Activated CD4-positive, alpha-beta T cell treated with anti-CD3 and anti-CD28 coated beads, Interleukin-2, amount 50 U/mL, for 24 hours (primary cell): ENCODE measurements at places on chromosomes 16 and 17.
A peak's percentile ranks its signal among the peaks of the same experiment; 100 is the strongest.

DNA sequence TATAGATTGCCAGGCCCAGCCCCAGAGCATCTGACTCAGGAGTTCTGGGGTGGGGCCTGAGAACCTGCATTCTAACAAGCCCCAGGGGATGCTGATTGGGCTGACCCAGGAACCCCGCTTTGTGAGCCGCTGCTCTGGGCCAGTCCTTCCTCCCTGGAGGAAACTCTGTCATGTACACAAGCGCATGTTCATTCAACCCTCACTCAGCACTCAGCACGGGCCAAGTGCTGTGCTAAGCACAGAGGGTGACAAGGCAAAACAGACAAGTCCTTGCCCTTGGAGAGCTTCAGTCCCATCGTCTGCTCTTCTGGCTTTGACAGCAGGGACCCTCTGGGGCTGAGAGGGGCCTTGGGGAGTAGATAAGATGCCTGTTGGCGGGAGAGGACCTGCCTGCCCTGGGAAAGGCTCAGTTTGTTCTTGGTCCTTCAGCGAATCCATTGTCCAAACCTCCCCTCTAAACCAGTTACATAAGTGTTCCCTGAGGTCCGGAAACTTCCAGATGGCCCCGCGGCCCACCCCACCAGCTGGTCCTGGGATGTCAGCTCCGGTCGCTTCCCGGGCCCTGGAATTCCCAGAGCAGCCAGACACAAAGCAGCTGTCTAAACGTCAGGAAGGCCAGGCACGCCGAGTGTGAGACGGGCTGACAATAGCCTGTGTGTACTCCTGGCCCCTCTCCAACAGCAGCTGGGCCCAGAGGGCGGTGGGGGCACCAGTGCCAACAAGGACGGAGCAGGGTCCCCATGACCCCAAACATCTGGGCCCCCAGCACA is 88.8 kb downstream of the ZDHHC7 start:
- no peak for DNase-seq

DNA sequence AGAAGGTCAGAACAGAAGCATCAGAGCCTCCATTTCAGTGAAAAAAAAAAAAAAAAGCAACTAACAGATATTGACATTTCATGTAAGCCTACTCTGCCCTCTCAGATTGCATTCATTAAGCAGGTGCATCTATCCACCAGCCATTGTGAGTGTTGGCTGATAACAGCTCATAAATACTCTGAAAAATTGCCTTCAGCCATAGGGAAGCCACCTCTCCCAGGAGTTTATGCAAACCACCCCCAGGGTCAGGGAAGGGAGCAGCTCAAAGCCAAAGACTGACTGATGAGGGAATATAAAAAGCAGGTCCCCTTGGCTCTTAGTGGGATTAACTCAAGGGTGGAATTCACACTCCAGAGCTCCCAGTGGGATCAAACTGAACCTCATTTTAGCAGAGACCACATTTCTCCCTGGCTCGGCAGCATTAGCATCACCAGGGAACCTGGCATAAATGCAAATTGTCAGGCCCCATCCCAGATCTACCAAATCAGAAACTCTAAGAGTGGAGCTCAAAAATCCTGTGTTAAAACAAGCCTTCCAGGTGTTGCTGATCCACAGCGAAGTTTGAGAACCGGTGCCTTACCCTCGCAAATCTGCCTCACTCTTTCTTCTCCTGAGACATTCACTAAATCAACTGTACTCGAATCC is 14.2 kb downstream of the APOH start:
- no peak for DNase-seq

GRCh38 chr17:58249270-58250133 is 11.1 kb downstream of the LPO start:
- DNase-seq, result peak; percentile 70

DNA sequence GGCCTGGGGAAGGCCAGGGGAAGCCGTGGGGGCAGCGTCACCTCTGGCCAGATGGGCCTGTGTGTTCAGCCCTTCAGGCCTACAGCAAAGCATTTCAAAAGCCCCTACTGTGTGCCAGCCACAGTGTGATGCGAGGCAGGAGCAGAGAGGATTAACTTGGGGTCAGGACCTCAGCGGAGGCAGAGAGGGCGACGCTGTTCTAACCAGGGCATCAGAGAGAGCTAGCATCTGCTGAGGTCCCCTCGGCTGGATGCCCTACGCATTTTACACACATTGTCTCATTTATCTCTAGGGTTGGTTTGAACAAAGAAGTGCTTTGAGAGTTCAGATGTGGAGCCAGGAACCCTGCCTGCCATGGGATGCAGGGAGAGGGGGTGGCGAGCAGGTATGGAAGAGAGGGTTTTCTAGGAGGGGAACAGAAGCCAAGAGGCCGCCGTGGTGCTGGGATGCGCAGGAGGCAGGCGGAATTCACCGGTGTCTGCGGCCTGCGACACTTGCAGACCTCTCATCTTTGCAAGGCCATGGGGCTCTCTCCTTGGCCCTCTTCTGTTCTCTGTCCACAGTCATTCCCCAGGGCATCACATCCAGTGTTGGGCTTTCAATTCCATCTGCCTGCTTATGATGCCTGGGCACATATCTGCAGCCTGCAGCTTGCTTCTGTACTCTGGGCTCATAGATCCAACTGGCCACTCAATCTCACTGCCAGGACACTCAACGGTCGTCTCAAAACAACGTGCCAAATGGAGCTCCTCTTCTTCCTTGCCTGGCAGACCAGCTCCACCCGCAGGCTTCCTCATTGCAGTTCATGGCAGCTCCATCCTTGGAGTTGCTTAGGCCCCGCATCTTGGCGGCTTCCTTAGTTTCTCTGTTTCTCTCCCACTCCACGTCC is 8.1 kb upstream of the NKD1 start:
- DNase-seq, result no peak

DNA sequence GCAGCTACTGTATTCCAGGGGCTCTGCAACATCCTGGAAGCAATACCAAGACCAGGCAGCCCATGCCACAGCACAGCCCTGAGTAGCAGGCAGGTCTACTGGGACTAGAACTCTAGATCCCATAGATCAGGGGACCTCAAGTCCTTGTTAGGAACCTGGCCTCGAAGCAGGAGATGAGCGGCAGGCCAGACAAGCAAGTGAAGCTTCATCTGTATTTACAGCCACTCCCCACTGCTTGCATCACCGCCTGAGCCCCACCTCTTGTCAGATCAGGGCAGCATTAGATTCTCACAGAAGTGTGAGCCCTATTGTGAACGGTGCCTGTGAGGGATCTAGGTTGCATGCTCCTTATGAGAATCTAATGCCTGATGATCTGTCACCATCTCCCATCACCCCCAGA is 295.7 kb upstream of the TNRC6C start:
- DNase-seq, result no peak

DNA sequence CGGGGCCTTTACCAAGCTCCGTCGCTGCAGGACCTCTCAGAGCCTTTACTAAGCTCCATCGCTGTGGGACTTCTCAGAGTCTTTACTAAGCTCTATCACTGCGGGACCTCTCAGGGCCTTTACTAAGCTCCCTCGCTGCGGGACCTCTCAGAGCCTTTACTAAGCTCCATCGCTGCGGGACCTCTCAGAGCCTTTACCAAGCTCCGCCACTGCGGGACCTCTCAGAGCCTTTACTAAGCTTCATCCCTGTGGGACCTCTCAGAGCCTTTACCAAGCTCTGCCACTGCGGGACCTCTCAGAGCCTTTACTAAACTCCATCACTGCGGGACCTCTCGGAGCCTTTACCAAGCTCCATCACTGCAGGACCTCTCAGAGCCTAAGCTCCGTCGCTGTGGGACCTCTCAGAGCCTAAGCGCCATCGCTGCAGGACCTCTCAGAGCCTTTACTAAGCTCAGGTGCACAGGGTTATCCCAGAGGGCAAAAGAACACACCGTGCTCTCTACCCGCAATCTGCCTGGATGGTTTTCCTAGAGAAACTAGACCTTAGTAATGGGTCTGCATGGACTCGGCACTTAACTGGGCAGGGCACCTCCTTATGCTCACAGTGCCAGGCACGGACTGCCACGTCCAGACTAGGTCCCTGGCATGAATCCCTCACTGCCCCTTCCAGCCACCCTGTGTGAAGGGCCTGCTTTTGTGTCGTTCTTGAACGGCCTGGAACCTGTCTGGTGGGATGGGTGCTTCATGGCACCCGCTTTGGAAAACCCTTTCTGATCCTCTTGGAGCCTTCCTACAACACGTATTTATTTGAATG is 69.2 kb upstream of the DOC2B start:
- DNase-seq, result no peak

DNA sequence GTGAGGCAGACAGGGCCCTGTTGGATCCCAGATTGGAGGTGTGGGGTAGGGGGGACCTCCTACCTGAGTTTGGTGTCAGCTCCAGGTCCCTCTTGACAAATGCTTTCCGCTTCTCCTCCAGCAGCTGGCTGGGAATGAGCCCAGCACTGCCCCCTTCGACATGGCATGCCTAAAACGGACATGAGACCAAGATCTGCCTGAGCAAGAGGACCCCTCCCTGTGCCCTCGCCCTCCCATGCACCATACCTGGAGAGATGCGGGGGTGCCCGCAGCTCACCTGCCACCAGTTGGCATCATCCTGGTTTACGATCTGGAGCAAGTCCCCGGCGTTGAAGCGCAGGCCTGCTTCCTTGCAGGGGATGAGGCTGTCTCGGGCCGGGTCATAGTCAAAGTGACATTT is 26.2 kb downstream of the MPP2 start:
- DNase-seq, result no peak

GRCh38 chr17:37608351-37609169 is 658 bp downstream of the SYNRG start:
- DNase-seq, result no peak

- no peak for DNase-seq
Measured at GRCh38 chr17:40607641-40608040, 40.0 kb downstream of the SMARCE1 start.

GRCh38 chr16:58842156-58842555 is 108.0 kb upstream of the GOT2 start:
- DNase-seq, result no peak

GRCh38 chr16:4028144-4028543 is 88.1 kb downstream of the ADCY9 start:
- DNase-seq, result no peak

GRCh38 chr16:55836158-55836611 is 3.3 kb upstream of the CES1 start:
- DNase-seq, result no peak

DNA sequence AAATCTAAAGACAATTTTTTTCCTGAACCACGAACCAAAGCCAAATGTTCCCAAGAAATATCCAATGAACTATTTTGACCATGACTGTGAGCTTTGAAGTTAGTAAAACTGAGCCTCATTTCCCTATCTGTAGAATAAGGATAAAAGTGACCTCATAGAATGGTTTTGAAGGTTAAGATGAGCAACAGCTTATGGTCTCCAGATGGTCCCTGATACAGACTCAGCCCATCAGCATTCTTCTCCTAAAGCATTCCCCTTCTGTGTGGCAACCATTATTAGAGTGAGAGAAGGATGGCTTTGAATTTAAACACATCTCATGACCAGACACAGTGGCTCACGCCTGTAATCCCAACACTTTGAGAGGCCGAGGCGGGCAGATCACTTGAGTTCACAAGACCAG is 70.1 kb downstream of the COPRS start:
- DNase-seq, result no peak

DNA sequence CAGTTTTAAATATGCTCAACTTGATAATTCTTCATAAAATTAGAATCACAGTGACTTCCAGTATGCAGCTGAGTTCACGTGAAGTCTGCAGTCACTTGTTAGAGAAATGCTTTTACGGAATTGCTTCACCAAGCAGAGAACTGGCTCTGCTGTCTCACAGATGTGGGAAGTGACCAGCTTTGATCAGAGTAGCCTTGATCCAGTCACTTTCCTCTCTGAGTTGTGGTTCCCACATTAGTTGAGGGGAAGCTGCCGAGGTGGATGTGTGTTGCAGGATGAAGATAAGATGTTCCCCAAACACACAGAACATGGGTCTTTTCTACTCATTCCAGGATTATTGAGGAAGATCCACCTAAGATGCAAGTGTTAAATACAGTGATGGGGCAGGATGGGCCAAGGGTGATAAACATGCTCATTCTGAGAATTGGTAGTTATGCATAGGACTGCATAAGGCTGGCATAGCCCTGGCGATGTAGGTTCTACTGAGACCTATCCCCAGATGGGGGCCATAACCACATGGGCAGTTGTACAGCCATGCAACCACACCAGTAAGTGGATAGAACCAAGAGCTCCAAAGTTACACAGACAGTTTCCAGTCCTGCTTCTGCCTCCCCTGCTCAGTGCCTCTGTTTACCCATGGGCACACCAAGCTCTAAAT is 168.9 kb upstream of the MAF start:
- DNase-seq, result no peak

DNA sequence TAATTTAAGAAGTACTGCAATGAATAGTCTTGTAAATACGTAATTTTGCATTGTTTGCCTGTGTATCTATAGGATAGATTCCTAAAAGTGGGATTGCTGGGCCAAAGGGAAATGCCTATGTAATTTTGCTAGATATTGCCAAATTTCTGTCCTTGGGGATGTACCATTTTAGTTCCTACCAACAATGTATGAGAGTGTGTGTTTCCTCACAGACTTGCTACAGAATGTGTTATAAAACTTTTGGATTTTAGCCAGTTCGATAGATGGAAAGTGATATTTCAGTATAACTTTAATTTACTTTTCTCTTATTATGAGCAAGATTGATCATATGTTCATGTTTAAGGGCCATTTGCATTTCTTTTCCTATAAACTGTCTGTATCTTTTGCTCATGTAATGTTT is 8.3 kb downstream of the TANGO6 start:
- no peak for DNase-seq

DNA sequence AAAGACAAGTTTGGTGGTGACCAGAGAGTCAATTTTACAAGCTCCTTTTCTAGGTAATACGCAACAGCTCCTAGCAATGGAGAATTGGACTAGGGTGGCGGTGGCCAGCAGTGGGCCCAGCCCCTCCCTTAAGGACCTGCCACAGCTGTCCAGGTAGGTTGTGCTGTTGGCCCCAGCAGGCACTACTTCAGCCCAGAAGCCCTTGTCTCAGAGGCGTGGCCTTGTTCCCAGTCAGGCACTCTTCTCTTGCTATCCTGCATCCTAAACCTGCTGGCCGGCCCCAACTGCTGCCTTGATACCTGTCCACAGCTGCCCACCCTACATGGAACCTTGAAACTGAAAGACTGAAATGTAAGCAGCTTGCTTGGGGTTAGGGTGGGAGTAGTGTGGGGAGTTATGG is 989 bp upstream of the GALK1 start:
- DNase-seq, result no peak

- DNase-seq, result no peak
Measured at GRCh38 chr17:50192618-50193291, 8.7 kb downstream of the COL1A1 start.

DNA sequence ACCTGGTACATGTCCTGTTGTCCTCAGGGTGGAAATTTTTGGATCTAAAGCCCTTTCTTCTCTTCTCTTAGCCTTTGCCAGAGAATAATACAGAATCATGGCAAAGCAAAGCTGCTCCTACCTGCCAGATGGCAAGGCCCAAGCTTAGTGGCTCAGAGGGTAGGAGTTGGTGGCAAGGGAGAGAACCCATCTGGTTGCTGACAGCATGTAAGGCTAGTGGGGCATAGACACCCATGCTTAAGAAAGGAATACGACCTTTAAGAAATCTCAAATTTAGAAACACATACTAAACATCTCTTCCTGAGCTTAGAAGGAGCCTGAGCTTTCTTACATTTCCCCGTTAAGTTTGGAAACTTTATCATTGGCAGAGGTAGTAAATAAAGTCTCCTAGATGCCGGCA is 395.0 kb upstream of the SOX9 start:
- DNase-seq, result no peak
